Nucleus accumbens (tissue), 56 donors: ENCODE measurements at places on chromosomes 3 and 15.

DNA sequence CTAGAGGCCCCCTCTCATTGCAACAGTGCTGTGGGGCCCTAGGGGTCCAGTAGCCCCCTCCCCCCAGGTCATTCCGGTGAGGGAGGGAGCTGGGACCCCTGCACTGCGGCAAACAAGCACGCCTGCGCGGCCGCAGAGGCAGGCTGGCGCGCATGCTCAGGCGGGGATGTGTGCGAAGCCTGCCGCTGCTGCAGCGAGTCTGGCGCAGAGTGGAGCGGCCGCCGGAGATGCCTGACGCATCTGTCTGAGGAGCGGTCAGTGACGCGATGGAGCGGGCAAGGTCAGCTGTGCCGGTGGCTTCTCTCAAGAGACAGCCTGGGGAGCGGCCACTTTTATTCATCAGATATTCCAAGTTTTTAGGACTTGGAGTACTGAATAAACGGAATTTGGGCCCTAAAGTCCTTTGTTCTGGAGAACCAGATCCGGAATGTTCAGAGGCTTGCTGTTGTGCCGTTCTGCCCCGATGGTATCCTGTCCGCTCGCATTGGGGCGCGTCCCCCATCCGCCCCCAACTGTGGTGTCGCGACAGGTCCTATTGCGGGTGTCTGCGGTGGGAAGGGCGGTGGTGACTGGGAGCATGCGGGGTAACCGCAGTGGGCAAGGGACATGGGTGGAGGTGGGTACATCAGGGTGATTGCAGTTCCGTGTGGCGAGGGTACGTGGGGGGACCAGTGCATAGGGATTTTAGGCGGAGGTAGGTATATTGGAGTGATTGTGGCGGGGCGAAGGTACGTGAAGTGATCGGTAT lies at the start of the genes SNRPN and SNURF:
SNRPN (plus strand) TSS at position 205 of the 748 bp plus-strand sequence. CDS start 19,467 bp downstream, outside the sequence.
SNURF (plus strand) TSS at position 205 of the 748 bp plus-strand sequence; CDS start at position 267, 62 bp downstream.
- DNase-seq, result peak; percentile 45

DNA sequence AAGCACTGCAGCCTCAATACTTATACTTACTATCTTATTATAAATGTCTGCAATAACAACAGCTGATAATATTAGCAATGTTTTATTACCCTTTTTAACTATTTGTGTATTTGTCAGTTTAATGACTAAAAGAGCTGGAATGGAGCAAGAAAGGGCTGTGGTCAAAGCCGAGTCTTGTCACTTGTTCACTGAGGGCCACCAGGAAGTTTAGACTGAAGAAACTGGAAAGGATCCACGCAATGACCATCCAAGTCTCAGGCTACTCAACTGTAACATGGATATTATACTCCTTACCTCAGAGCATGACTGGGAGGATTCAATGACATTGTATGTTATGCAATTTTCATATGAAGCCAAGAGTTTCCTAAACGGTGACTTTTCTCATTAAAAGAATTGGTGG lies 90.4 kb downstream of the TJP1 start:
- DNase-seq, result no peak

DNA sequence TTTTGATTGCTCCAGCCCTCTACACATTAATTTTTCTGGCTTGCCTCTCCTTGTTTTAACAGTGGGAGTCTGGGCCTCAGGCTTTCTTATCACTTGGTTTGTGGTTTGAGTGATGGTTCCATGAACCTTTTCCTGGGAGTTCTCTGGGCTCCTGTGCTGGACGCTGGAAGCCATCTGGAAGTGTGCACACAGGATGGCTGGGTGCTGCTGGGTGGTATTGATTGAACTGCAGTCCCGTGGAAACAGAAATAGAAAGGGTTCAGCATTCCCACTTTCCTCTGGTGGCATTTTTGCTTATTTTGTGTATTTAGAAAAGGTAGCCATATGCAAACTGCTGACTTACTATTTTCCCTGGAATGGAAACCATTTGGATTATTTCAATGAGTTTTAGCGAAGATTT lies 25.6 kb downstream of the MITF start:
- DNase-seq, result no peak

- no peak for DNase-seq
These were observed 276.6 kb downstream of the UACA start for GRCh38 chr15:70486451-70487386.

DNA sequence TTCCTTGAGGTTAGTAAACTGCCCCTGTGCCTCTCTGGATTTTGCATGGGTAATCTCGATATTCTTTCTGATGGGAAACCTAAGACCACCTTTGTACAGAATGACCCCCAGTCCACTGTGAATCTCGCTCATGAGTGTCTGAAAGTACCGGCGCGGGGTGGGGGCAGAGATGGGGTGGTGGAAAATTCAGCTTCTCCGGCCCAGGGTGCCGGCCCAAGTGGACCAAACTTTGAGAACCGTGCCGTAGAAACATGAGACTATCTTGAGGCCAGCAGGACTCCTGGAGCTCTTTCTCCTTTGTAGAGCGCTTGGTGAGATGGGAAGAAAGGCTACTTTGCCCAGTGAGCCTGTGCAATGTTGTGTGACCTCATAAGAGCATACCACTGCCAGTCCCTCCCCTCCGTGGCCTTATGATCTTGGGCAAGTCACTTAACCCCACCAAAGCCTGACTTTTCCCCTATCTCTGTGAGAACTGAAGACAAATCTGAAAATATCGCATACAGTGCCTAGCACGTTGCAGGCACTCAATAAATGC lies 40.4 kb upstream of the VEPH1 start:
- DNase-seq, result no peak

- no peak for DNase-seq
These were observed 117.4 kb downstream of the LPP start for GRCh38 chr3:188271226-188271914.

DNA sequence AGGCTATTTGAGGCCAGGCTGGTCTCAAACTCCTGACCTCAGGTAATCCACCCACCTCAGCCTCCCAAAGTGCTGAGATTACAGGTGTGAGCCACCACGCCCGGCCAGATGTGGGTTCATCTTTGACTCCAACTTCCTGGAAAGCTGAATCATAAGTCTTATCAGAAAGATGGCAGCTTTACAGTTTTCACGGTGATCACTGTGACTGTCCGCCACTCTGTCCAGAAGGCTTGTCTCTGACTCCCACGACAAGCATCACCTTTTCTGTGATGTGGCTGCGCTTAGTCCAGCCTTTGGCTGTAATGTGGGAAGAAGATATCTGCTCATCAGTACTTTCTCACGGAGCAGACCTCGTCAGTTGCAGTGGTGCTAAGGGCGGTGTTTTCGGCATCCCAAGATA lies 527.7 kb downstream of the GABRG3 start:
- no peak for DNase-seq

- no peak for DNase-seq
These were observed 13.2 kb downstream of the SMAD6 start for GRCh38 chr15:66715181-66715624.

DNA sequence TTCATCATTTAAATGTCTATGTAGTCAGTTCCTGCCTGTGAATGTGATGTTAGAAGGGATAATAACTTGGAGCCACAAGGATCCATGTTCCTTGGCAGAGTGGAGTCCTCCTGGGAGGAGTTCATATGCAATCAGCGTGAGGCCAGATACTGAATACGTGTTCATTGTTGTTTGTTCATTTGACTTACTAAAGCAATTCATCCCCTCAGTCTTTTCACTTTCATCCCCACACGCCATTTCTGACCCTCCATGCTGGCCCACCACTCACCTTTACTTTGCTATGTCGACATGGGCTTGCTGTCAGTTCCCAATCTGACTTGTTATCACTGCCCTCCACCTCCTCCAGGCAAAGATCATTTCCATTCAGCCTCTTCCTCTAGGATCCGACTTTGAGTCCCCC lies 91.8 kb downstream of the SSR3 start:
- no peak for DNase-seq

DNA sequence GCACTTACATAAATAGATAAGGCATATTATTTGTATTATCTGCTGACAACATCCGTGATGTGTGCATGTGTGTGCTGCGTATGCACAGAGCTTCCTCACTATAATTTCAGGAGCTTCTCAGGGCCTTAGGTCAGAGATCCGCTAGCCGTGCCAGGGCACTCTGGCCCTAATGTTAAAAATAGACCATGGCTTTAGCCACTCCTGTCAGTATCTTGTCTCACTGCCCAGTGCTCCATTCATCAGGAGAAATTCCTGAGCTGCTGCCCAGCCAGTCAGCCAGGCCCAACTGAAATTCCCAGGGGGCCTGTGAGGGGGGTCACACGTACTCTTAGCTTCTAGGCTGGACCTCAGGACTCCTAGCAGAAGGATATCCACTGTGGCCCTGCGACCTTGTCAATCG lies 70.0 kb upstream of the ABHD2 start:
- DNase-seq, result no peak

- no peak for DNase-seq
These were observed 366.0 kb upstream of the TBL1XR1 start for GRCh38 chr3:177563243-177563780.
